ENCODE measurements at places on chromosomes 3 and 15. TPM values are rescaled to one million over a fixed set of nuclear protein-coding genes. Genes with fewer than 3 reads are reported as not detected.

- H3K4me1 ChIP-seq: peaks cover 20% of the 10 kb centered on the region
- H3K4me3 ChIP-seq: no peak overlapping the region
- H3K27me3 ChIP-seq: no peaks in the 10 kb centered on the region
- no peak for DNase-seq
These were observed 51.6 kb downstream of the ZBTB38 start for GRCh38 chr3:141419946-141420345.

GRCh38 chr3:176872771-176873209, 324.5 kb downstream of the TBL1XR1 start:
- H3K36me3 ChIP-seq: no peaks in the 10 kb centered on the region
- H3K4me3 ChIP-seq: no peak overlapping the region
- DNase-seq: no peak
- peak overlapping the region; percentile 53 for H3K27ac ChIP-seq
- H3K4me1 ChIP-seq: no peaks in the 10 kb centered on the region
- no peaks in the 10 kb centered on the region for H3K27me3 ChIP-seq

- H3K27ac ChIP-seq: peak overlapping the region; percentile 23
- no peak for DNase-seq
- no peak overlapping the region for H3K4me3 ChIP-seq
- no peaks in the 10 kb centered on the region for H3K36me3 ChIP-seq
These were observed 9.1 kb upstream of the HPS3 start for GRCh38 chr3:149120051-149120972.

GRCh38 chr3:186783058-186783730, at the start of gene EIF4A2:
TSS of gene EIF4A2 (plus strand) at chr3:186783577. CDS start at chr3:186783611, 34 bp downstream.
- peak within 1 kb of the TSS; percentile 98 for H3K27ac ChIP-seq
- peaks cover 23% of the 10 kb centered on the region for H3K4me1 ChIP-seq
- H3K4me3 ChIP-seq: peak within 1 kb of the TSS; percentile 99
- H3K27me3 ChIP-seq: peaks cover 5% of the 10 kb centered on the region
- peaks cover 42% of the 10 kb centered on the region for H3K36me3 ChIP-seq

- H3K4me3 ChIP-seq: no peak overlapping the region
- H3K27ac ChIP-seq: no peak overlapping the region
- H3K4me1 ChIP-seq: no peaks in the 10 kb centered on the region
- peaks cover 10% of the 10 kb centered on the region for H3K27me3 ChIP-seq
- H3K36me3 ChIP-seq: no peaks in the 10 kb centered on the region
These were observed 150.3 kb downstream of the TLE3 start for GRCh38 chr15:69947394-69947793.

GRCh38 chr3:9209777-9210176, 39.7 kb downstream of the SRGAP3 start:
- H3K4me3 ChIP-seq: no peak overlapping the region
- H3K27ac ChIP-seq: no peak overlapping the region
- peaks cover 6% of the 10 kb centered on the region for H3K36me3 ChIP-seq
- peaks cover 44% of the 10 kb centered on the region for H3K4me1 ChIP-seq
- DNase-seq: no peak

- H3K4me1 ChIP-seq: no peaks in the 10 kb centered on the region
- DNase-seq: no peak
- no peak overlapping the region for H3K27ac ChIP-seq
- peaks cover 13% of the 10 kb centered on the region for H3K27me3 ChIP-seq
- H3K4me3 ChIP-seq: no peak overlapping the region
These were observed 20.7 kb downstream of the CHL1 start for GRCh38 chr3:217099-217813.

GRCh38 chr3:102791641-102792589, 357.1 kb downstream of the ZPLD1 start:
- no peaks in the 10 kb centered on the region for H3K27me3 ChIP-seq
- no peak for DNase-seq
- H3K36me3 ChIP-seq: no peaks in the 10 kb centered on the region
- no peak overlapping the region for H3K27ac ChIP-seq

- DNase-seq: no peak
- H3K36me3 ChIP-seq: no peaks in the 10 kb centered on the region
- H3K27me3 ChIP-seq: peaks cover 9% of the 10 kb centered on the region
- no peak overlapping the region for H3K27ac ChIP-seq
These were observed 206.8 kb upstream of the IL12A start for GRCh38 chr3:159781867-159782266.

- peak overlapping the region; percentile 58 for H3K4me3 ChIP-seq
- no peaks in the 10 kb centered on the region for H3K36me3 ChIP-seq
- peaks cover 6% of the 10 kb centered on the region for H3K4me1 ChIP-seq
- H3K27ac ChIP-seq: peak overlapping the region; percentile 60
- DNase-seq: no peak
These were observed 1.4 kb downstream of the FES start for GRCh38 chr15:90885432-90886290.

- no peaks in the 10 kb centered on the region for H3K4me1 ChIP-seq
- H3K27ac ChIP-seq: no peak overlapping the region
- H3K27me3 ChIP-seq: no peaks in the 10 kb centered on the region
- no peaks in the 10 kb centered on the region for H3K36me3 ChIP-seq
- DNase-seq: no peak
- H3K4me3 ChIP-seq: no peak overlapping the region
These were observed 321.0 kb upstream of the NAALADL2 start for GRCh38 chr3:174538151-174538550.

Gene LIPH
- 5.3 TPM for total RNA-seq

Gene ZMAT3
- total RNA-seq: 40.1 TPM

Gene ZNF502
- total RNA-seq: not detected

Gene SLC12A1
- total RNA-seq: 0.05 TPM

Gene NIPA2
- total RNA-seq: 59.4 TPM

Gene EOMES
- total RNA-seq: not detected

Measured in type B pancreatic cell (in vitro differentiated cells).